ENCODE measurements at places on chromosomes 3 and 15. TPM values are rescaled to one million over a fixed set of nuclear protein-coding genes. Genes with fewer than 3 reads are reported as not detected.
A peak's percentile ranks its signal among the peaks of the same experiment; 100 is the strongest.

DNA sequence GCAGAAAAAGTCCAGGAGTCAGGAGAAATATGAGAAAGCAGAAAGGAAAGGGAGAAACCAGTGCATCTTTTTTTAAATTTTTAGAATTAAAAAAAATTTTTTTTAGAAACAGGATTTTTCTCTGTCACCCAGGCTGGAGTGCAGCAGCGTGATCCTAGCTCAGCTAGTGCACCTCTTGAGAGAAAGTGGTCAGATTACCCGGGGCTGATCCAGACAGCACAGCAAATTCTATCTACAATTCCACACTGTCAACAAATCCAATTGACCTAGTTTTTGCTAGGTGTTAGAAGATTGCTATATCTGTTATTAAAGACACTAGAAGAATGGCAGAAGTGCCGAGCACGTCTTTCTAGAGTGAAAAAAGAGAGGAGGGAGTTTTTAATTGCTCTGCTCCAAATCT, 117.3 kb downstream of the RFTN1 start:
- peaks cover 31% of the 10 kb centered on the region for H3K4me1 ChIP-seq
- no peak overlapping the region for H3K27ac ChIP-seq
- no peak for DNase-seq
- H3K27me3 ChIP-seq, result no peaks in the 10 kb centered on the region
- no peak overlapping the region for H3K4me3 ChIP-seq

Gene SLC9C1
- not detected for total RNA-seq

- H3K4me3 ChIP-seq, result peak overlapping the region; percentile 67
- H3K27ac ChIP-seq, result peak overlapping the region; percentile 92
- DNase-seq, result no peak
- no peaks in the 10 kb centered on the region for H3K27me3 ChIP-seq
- peaks cover 47% of the 10 kb centered on the region for H3K4me1 ChIP-seq
- H3K36me3 ChIP-seq, result no peaks in the 10 kb centered on the region
These were observed 696 bp upstream of the SNRK start for GRCh38 chr3:43285644-43286043.

Gene ZDHHC19
- total RNA-seq, result not detected

Gene DAPK2
- 50.3 TPM for total RNA-seq

DNA sequence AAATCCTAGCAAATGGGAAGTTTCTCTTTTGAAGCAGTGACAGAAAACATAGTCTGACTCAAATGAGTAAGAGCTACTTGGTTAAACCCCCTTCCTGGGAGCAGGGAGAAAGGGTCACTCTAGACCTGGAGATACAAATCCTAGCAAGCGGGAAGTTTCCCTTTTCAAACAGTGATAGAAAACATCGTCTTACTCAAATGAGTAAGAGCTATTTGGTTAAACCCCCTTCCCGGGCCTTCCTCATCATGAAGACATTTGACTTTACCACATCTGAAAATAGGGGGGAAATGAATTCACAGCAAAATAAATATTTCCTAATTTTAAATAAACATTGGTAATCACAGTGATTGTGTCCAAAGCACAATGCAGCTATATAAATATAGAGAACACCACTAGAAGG, 79.2 kb downstream of the FOXB1 start:
- H3K27me3 ChIP-seq, result no peaks in the 10 kb centered on the region
- H3K36me3 ChIP-seq, result no peaks in the 10 kb centered on the region
- no peak overlapping the region for H3K4me3 ChIP-seq
- DNase-seq, result no peak

DNA sequence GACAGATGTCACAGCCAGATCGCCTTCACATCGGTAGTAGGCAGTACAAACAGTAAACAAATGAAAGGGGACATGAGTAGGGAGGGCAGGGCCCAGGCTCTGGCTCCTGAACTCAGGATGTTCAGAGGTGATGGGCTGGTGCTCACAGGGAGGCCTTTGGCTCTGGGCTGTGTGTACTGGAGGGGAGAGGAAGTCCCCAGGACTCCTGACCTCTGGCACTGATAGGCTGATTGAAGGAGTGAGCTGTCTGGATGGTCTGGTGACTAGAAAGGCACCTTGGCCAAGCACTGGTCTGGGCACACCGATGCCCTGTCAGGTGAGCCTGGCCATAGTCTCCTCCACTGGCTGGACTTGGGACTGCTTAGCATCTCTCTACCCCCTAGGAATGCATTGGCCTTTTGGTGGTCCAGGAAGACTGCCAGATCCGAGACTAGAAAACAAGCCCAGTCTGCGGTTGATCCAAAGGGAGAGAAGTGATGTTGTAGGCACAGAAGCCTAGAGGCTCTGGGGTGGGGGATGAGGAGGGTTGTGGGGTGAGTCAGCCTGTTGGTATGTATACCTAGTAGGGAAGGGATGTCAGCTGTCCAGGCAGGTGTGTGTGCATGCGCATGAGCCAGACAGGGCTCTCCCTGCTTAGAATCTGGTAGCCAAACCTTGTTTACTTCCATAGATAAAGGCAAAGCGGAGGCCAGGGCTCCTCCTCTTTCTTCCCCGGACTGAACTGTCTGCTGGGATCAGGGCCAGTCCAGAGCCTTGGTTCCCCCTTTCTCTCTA, 1.9 kb downstream of the SPINT1 start:
- peak overlapping the region; percentile 4 for H3K4me3 ChIP-seq
- no peak for DNase-seq
- H3K27me3 ChIP-seq, result no peaks in the 10 kb centered on the region
- no peaks in the 10 kb centered on the region for H3K36me3 ChIP-seq
- peaks cover 34% of the 10 kb centered on the region for H3K4me1 ChIP-seq

- H3K4me1 ChIP-seq, result no peaks in the 10 kb centered on the region
- no peak for DNase-seq
- H3K27ac ChIP-seq, result no peak overlapping the region
These were observed 286.5 kb downstream of the NSUN3 start for GRCh38 chr3:94349310-94349878.

GRCh38 chr3:103752986-103753385, 1318.2 kb downstream of the ZPLD1 start:
- no peak overlapping the region for H3K4me3 ChIP-seq
- DNase-seq, result no peak
- H3K27me3 ChIP-seq, result no peaks in the 10 kb centered on the region
- H3K27ac ChIP-seq, result no peak overlapping the region
- H3K4me1 ChIP-seq, result no peaks in the 10 kb centered on the region

Gene ATP10A
- total RNA-seq, result 3.2 TPM

GRCh38 chr15:44719293-44719999, 8.1 kb downstream of the B2M start:
- no peaks in the 10 kb centered on the region for H3K36me3 ChIP-seq
- no peak for DNase-seq
- H3K4me1 ChIP-seq, result peaks cover 16% of the 10 kb centered on the region
- H3K27ac ChIP-seq, result peak overlapping the region; percentile 34
- no peak overlapping the region for H3K4me3 ChIP-seq
- no peaks in the 10 kb centered on the region for H3K27me3 ChIP-seq

Gene SUMF1
- total RNA-seq, result 65.6 TPM

- no peak overlapping the region for H3K27ac ChIP-seq
- H3K4me1 ChIP-seq, result no peaks in the 10 kb centered on the region
- H3K4me3 ChIP-seq, result no peak overlapping the region
- no peaks in the 10 kb centered on the region for H3K36me3 ChIP-seq
These were observed 755.2 kb downstream of the NR2F2 start for GRCh38 chr15:97085731-97086130.

- H3K27me3 ChIP-seq, result no peaks in the 10 kb centered on the region
- DNase-seq, result no peak
- no peak overlapping the region for H3K4me3 ChIP-seq
- H3K4me1 ChIP-seq, result peaks cover 25% of the 10 kb centered on the region
- H3K27ac ChIP-seq, result peak overlapping the region; percentile 73
- no peaks in the 10 kb centered on the region for H3K36me3 ChIP-seq
These were observed 46.9 kb upstream of the NEDD4 start for GRCh38 chr15:56040081-56041035.

- DNase-seq, result no peak
- H3K36me3 ChIP-seq, result no peaks in the 10 kb centered on the region
- H3K27ac ChIP-seq, result no peak overlapping the region
- H3K27me3 ChIP-seq, result no peaks in the 10 kb centered on the region
- H3K4me3 ChIP-seq, result no peak overlapping the region
These were observed 19.4 kb downstream of the NEK10 start for GRCh38 chr3:27349832-27350231.

Gene ZCWPW2
- total RNA-seq, result 3.7 TPM

DNA sequence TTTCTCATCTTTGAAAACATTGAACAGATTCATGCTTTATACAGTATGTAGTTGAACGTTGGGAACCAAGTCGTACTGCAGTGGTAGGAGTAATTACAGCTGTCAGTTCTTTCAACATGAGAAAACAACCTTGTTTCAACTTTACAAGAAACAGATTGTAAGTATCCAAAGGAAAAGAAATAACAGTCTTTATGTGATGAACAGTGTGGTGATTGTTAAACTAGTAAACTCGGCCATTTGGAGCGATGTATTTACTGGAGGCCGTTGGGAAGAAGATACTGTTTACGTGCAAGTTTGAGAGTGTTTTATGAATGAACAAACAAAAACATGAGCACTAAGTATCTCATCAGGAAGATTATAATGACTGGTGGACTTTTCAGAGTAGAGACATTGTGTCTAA, 48.4 kb downstream of the EPHA3 start:
- H3K27me3 ChIP-seq, result no peaks in the 10 kb centered on the region
- H3K27ac ChIP-seq, result peak overlapping the region; percentile 41
- no peaks in the 10 kb centered on the region for H3K4me1 ChIP-seq
- no peaks in the 10 kb centered on the region for H3K36me3 ChIP-seq
- H3K4me3 ChIP-seq, result no peak overlapping the region
- no peak for DNase-seq

GRCh38 chr15:94206463-94207167, 24.7 kb upstream of the MCTP2 start:
- no peak for DNase-seq
- H3K36me3 ChIP-seq, result no peaks in the 10 kb centered on the region
- H3K4me1 ChIP-seq, result no peaks in the 10 kb centered on the region
- H3K27ac ChIP-seq, result no peak overlapping the region
- H3K4me3 ChIP-seq, result no peak overlapping the region
- H3K27me3 ChIP-seq, result no peaks in the 10 kb centered on the region

Gene SERPINI1
- 13.8 TPM for total RNA-seq

DNA sequence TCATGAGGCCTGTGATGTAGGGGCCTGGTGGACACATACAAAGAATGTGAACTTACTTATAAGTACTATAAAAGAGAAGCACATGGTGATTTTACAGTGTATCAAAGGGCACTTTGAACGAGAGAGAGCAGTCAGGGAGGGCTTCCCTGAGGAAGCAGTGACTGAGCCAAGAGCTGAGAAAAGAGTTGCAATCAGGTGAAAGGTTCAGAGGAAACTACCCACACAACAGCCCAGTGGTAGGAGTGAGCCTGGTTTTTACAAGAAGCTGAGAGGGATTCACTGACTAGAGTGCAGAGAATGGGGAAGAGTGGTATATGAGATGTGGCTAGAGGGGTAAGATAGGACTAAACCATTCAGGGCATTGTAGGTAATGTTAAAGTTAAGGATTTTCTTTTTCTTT, 57.1 kb downstream of the CALML4 start:
- no peaks in the 10 kb centered on the region for H3K27me3 ChIP-seq
- no peak overlapping the region for H3K4me3 ChIP-seq
- DNase-seq, result no peak
- no peaks in the 10 kb centered on the region for H3K36me3 ChIP-seq
- H3K27ac ChIP-seq, result no peak overlapping the region

Gene LRRC31
- total RNA-seq, result not detected

DNA sequence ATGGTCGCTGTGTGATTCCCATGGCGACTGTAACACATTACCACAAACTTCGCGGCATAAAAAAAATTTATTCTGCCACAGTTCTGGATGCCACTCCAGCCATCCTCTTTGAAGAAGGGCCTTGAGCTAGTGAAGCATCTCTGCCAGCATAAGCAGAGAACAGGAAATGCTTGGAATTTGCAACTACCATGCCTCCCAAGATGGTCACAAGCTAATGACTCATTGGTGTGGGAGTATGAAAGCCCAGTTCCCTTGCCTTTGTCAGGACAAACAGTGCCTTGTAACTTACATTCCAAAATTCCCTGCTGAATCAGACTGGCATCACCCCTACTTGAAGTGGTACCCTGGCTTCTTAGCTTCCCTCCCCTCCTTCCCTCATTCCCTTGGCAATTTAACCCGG, 129.7 kb downstream of the PROS1 start:
- peaks cover 10% of the 10 kb centered on the region for H3K4me1 ChIP-seq
- no peaks in the 10 kb centered on the region for H3K36me3 ChIP-seq
- no peak overlapping the region for H3K4me3 ChIP-seq
- H3K27me3 ChIP-seq, result no peaks in the 10 kb centered on the region

DNA sequence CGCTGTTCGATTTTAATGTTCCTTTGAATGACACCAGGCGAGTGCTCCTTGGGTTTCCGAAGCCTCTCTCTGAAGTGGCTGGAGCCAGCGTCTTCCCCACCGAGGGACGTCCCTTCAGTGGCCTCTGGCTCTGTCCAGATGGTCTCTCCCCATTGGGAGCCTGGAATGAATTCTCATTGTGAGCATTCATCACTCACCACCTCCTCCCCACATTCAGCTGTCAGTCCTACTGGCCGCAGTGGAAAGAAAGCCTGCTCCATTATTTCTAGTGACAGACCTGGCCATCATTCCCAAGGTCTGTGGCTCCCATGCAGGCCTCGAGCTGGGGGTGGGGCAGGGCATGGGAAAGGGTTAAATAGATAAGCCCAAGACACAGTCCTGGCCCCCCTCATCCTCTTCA, 35.2 kb downstream of the ZNF710 start:
- no peaks in the 10 kb centered on the region for H3K27me3 ChIP-seq
- H3K4me3 ChIP-seq, result no peak overlapping the region
- H3K36me3 ChIP-seq, result no peaks in the 10 kb centered on the region
- no peak for DNase-seq
- peaks cover 70% of the 10 kb centered on the region for H3K4me1 ChIP-seq

- H3K36me3 ChIP-seq, result no peaks in the 10 kb centered on the region
- peak within 1 kb of the TSS; percentile 42 for H3K27ac ChIP-seq
- H3K27me3 ChIP-seq, result no peaks in the 10 kb centered on the region
- no peak for DNase-seq
These were observed at the start of gene RYR3 for GRCh38 chr15:33310481-33311311. RYR3 (plus strand) TSS chr15:33310967; CDS start chr15:33311046, 79 bp downstream.

Gene ATP13A4
- total RNA-seq, result 13.0 TPM

Gene KCNMB2
- total RNA-seq, result 1.5 TPM

Gene ARHGEF26
- 29.2 TPM for total RNA-seq

Gene GHRL
- total RNA-seq, result not detected

- H3K36me3 ChIP-seq, result no peaks in the 10 kb centered on the region
- no peak overlapping the region for H3K27ac ChIP-seq
- H3K4me3 ChIP-seq, result no peak overlapping the region
- DNase-seq, result no peak
- H3K27me3 ChIP-seq, result no peaks in the 10 kb centered on the region
These were observed 18.8 kb downstream of the PLXNB1 start for GRCh38 chr3:48411041-48411588.

- no peaks in the 10 kb centered on the region for H3K4me1 ChIP-seq
- no peak overlapping the region for H3K4me3 ChIP-seq
- H3K36me3 ChIP-seq, result no peaks in the 10 kb centered on the region
These were observed 45.7 kb downstream of the ZBTB11 start for GRCh38 chr3:101631098-101631796.

Gene SLCO2A1
- total RNA-seq, result 40.3 TPM

Gene CLPX
- 46.4 TPM for total RNA-seq

Gene FES
- total RNA-seq, result 47.4 TPM

Gene MINAR1
- total RNA-seq, result 0.74 TPM
